ENCODE measurements at places on chromosomes 12 and 14. TPM values are rescaled to one million over a fixed set of nuclear protein-coding genes. Genes with fewer than 3 reads are reported as not detected.
A peak's percentile ranks its signal among the peaks of the same experiment; 100 is the strongest.

GRCh38 chr12:99985129-99985570 lies 414 bp upstream of the ANKS1B start:
- H3K27me3 ChIP-seq = peaks cover 2% of the 10 kb centered on the region
- peak overlapping the region; percentile 22 for H3K4me3 ChIP-seq
- H3K36me3 ChIP-seq = no peaks in the 10 kb centered on the region

The TBC1D30 gene
- 0.50 TPM for total RNA-seq

DNA sequence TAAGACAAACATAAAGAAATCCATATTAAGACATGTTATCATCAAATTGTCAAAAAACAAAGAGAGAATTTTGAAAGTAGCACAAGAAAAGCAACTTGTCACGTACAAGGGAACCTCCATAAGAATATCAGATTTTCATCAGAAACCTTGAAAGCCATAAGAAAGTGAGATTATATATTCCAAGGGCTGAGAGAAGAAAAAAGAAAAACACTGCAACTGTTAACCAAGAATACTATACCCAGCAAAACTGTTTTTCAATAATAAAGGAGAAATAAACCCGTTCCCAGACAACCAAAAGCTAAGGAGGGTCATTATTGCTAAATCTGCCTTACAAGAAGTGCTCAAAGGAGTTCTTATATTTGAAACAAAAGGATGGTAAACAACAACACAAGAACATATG lies 94.7 kb upstream of the TSPAN8 start:
- H3K27ac ChIP-seq = no peak overlapping the region
- no peak overlapping the region for H3K4me3 ChIP-seq
- H3K27me3 ChIP-seq = no peaks in the 10 kb centered on the region
- no peaks in the 10 kb centered on the region for H3K36me3 ChIP-seq
- no peak for DNase-seq

- no peak overlapping the region for H3K27ac ChIP-seq
- no peaks in the 10 kb centered on the region for H3K27me3 ChIP-seq
- H3K4me1 ChIP-seq = peaks cover 44% of the 10 kb centered on the region
- DNase-seq = no peak
Measured at GRCh38 chr12:55933169-55933798, 2.3 kb downstream of the DGKA start.

The ALX1 gene
- total RNA-seq = not detected

- H3K36me3 ChIP-seq = peaks cover 32% of the 10 kb centered on the region
- no peaks in the 10 kb centered on the region for H3K27me3 ChIP-seq
- H3K4me1 ChIP-seq = peaks cover 16% of the 10 kb centered on the region
- DNase-seq = no peak
- H3K4me3 ChIP-seq = no peak overlapping the region
- H3K27ac ChIP-seq = peak overlapping the region; percentile 15
Measured at GRCh38 chr12:131773582-131774221, 54.5 kb upstream of the MMP17 start.
